Midbrain (tissue), 1 donor: ENCODE measurements at places on chromosomes 2 and 18.

DNA sequence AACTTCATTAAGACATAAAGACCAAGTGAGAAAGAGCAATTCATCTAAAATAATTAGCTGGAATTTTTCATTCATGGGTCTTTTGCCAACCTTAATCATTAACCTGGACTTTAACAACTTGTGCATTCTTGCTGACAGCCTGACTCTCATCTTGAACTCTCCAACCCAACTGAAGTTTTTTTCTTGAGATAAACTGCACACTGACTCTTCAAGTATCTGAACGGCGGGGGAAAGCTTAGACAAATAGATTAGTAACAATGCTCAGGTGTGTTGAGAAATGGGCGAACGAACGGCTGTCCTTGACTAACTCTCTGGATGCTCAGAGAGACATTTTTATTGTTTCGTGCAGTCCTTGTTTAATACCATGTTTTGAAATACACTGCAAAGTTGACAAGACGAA, 186.0 kb downstream of the DPP10 start:
- no peak for DNase-seq

GRCh38 chr2:33134791-33135560, 188.2 kb downstream of the LTBP1 start:
- no peak for DNase-seq

DNA sequence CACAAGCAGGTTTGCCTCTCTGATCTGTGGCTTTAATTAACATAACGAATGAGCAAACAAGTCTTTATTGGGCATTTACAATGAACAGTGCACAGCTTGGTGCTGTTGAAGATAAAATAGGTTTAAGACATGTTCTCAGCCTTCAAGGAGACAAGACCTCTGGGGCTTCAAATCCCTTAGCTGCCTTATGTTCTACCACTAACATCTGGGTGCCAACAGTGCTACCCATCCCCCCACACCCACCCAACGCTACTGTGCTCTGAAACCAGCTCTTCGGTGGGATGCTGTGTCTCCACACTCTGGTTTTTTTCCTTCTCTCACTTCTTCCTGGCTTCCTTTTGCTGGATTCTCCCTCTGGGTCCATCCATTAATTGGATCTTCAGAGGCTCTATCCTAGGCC, 14.1 kb upstream of the B3GNT2 start:
- DNase-seq: no peak

- no peak for DNase-seq
These were observed 3.5 kb downstream of the POU3F3 start for GRCh38 chr2:104857262-104858005.

DNA sequence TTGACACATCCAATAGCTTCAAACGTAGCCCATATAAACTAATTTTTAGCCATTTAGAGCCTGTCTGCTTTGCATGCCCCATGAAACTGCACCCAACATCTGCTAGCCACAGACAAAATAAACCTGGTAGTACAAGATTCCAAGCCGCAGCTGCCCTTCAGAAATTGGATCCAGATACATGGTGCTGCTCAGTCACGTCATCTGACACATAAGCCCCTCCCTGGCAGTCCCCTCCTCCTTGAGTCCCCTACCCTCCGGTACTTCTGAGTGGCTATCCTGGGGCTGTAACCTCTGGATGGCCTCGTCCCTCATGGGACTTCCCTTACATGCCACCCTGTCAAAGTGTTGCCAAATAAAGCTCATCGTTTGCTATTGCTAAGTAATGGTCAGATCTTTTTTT, 33.8 kb downstream of the PROC start:
- no peak for DNase-seq

GRCh38 chr2:238202326-238203093, 985 bp downstream of the ILKAP start:
- DNase-seq: no peak

DNA sequence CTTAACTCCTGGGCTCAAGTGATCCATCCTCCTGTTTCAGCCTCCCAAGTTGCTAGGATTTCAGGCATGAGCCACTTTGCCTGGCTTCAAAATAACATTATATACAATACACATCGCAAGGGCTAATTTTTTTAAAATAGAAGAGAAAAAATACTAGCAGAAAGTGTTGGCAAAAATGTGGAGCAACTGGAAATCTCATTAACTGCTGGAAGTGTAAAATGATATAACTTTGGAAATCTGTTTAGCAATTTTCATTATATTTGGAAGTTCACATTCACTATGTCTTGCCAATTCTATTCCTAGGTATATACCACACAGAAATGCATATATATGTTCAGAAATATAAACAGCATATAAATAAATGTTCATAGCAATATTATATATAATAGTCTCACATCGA, 55.1 kb upstream of the ZBTB14 start:
- no peak for DNase-seq

DNA sequence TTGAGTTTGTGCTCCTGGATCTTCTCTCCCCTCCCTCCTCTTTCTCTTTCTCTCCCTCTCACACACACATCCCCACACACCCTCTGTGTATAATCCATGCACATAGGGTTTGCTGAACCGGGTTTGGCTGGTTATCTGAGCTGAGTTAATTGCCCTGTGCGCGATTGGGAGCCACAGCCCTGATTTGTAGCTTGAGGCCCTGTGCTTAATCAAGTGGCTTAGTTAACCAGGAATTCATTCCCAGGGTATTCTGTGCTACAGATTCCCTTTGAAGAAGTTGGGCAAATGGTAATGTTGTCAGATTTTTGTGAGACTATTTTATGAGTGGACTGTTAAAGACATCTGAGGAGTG, 6.2 kb downstream of the PARD3B start:
- no peak for DNase-seq
